IMR-90 (cell line): ENCODE measurements at places on chromosomes 4 and X. TPM values are rescaled to one million over a fixed set of nuclear protein-coding genes. Genes with fewer than 3 reads are reported as not detected.

DNA sequence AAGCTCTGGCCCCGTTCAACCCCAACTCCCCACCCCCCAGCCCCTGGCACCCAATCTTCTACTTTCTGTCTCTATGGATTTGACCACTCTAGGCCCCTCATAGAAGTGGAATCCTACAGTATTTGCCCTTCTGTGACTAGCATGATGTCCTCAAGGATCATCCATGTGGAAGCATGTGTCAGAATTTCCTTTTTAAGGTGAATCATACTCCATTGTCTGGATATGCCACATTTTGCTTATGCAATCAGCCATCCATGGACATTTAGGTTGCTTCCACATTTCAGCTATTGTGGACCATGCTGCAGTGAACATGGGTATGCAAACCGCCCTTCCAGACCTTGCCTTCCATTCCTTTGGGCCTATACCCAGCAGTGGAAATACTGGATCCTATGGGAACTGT is 15.5 kb downstream of the CCNQ start:
- H3K36me3 ChIP-seq: peaks cover 8% of the 10 kb centered on the region
- H3K4me1 ChIP-seq: no peaks in the 10 kb centered on the region
- H3K27me3 ChIP-seq: no peaks in the 10 kb centered on the region; the same call in 1 of the 2 replicates
- H3K27ac ChIP-seq: no peak overlapping the region
- no peak overlapping the region for H3K4me3 ChIP-seq
- no peak for DNase-seq

DNA sequence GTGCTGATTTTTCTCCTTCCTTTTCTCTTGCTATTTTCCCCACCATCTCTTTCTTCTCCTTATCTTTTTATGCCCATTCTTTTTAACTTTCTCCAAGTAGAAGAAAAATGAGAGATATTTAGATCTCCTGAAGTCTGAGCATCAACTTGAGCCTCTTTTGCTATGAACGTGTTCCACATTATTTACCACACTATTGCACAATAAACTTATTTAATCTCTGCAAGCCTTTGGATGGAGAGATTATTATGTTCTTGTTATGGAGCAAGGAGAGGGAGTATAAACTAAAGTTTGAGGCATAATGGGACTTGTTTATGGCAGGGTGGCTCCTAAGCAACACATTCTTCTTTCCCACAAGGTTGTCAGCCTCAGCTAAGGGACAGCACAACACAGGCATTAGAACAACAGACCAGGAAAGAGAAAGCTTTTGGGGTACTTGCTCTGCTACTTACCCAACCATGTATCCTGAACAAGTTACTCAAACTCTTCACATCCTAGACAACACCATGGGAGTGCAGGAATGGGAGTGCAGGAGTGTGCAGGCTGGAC is 365.5 kb upstream of the BOD1L1 start:
- H3K27me3 ChIP-seq: no peaks in the 10 kb centered on the region
- no peak overlapping the region for H3K4me3 ChIP-seq
- H3K4me1 ChIP-seq: peaks cover 15% of the 10 kb centered on the region
- no peak for DNase-seq
- no peaks in the 10 kb centered on the region for H3K36me3 ChIP-seq

- no peaks in the 10 kb centered on the region for H3K27me3 ChIP-seq
- no peaks in the 10 kb centered on the region for H3K36me3 ChIP-seq
- H3K4me3 ChIP-seq: no peak overlapping the region
- DNase-seq: peak; percentile 41
- no peak overlapping the region for H3K27ac ChIP-seq
- no peaks in the 10 kb centered on the region for H3K4me1 ChIP-seq
These were observed 332.3 kb downstream of the ADGRL3 start for GRCh38 chr4:61532336-61533000.

DNA sequence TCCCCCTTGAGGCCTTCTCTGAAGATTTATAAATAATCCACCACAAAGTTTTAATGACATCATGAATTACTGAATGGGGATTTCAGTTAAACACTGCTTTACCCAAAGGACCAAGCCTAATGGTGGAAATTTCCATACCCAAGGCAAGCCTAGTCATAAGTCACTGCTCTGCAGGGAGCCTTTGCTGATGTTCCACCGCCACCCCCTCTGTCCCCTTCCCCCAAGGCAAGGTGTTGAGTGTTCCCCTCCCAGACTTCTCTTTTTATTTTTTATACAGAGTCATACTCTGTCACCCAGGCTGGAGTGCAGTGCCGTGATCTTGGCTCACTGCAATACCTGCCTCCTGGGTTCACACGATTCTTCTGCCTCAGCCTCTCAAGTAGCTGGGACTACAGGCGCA is 76.4 kb upstream of the FUNDC1 start:
- no peak for DNase-seq
- no peak overlapping the region for H3K4me3 ChIP-seq
- H3K27ac ChIP-seq: no peak overlapping the region

GRCh38 chr4:180949424-180950213 is 1293.6 kb upstream of the TENM3 start:
- no peaks in the 10 kb centered on the region for H3K36me3 ChIP-seq
- no peak for DNase-seq
- no peaks in the 10 kb centered on the region for H3K4me1 ChIP-seq
- no peak overlapping the region for H3K27ac ChIP-seq
- no peak overlapping the region for H3K4me3 ChIP-seq

DNA sequence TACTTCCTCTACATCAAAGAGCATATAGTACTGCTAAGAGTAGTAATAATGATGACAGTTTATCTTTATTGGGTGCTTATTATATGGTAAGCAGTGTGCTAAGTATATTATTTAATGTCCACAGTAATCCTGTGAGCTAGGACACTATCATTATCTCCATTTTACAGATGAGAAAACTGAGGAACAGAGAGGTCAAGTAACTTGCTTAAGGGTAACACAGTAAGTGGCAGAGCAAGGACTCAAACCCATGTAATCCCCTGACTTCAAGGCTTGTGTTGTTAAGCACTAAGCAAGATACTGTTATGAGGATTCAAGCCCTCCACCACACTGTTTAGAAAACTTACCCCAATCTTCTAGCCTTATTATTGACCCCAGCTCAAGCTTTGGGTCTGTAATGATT is 202.4 kb downstream of the ENOX2 start:
- no peak overlapping the region for H3K4me3 ChIP-seq
- H3K36me3 ChIP-seq: no peaks in the 10 kb centered on the region
- H3K27ac ChIP-seq: no peak overlapping the region
- no peaks in the 10 kb centered on the region for H3K27me3 ChIP-seq

DNA sequence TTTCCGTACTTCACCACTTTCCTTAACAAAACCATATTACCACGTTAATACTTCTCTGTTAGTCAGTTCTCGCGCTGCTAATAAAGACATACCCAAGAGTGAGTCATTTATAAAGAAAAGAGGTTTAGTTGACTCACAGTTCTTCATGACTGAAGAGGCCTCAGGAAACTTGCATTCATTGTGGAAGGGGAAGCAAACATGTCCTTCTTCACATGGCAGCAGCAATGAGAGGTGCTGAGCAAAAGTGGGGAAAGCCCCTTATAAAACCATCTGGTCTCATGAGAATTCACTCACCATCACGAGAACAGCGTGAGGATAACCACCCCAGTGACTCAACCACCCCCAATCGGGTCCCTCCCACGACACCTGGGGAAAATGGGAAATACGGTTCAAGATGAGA is 289.8 kb upstream of the CLNK start:
- DNase-seq: no peak
- no peaks in the 10 kb centered on the region for H3K36me3 ChIP-seq
- no peaks in the 10 kb centered on the region for H3K4me1 ChIP-seq
- no peak overlapping the region for H3K27ac ChIP-seq
- no peak overlapping the region for H3K4me3 ChIP-seq

Gene TLR1
- total RNA-seq: 1.1 TPM in 2 replicates

Gene DUSP9
- total RNA-seq: under 0.01 TPM in 2 replicates

GRCh38 chr4:85302756-85303155 is 172.2 kb upstream of the ARHGAP24 start:
- no peaks in the 10 kb centered on the region for H3K36me3 ChIP-seq
- H3K4me1 ChIP-seq: no peaks in the 10 kb centered on the region
- DNase-seq: no peak
- no peak overlapping the region for H3K27ac ChIP-seq
- no peak overlapping the region for H3K4me3 ChIP-seq

DNA sequence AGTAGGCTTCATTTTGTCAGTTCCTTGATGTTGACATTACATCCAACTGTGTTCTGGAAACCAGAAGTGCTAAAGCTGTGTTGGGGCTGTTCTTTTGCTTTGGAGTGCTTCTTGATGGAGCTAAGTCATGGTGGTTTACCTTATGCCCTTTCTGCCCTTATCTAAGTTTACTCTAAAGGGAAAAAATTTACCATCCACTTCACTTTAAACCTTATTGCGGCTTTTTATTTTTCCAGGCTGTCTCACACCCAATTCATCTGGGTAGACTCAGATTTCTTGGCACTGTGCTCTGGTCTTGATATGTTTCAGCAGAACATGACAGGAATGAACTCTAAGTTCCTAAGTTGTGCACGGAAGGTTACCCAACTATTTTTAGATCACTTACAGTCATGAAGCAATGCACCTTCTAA is 104.7 kb upstream of the TTC29 start:
- H3K4me3 ChIP-seq: no peak overlapping the region
- no peaks in the 10 kb centered on the region; the same call in 1 of the 2 replicates for H3K4me1 ChIP-seq
- no peaks in the 10 kb centered on the region for H3K36me3 ChIP-seq
- peak; percentile 56 for DNase-seq

- no peak overlapping the region for H3K27ac ChIP-seq
- H3K27me3 ChIP-seq: no peaks in the 10 kb centered on the region
These were observed 6.1 kb downstream of the UBQLN2 start for GRCh38 chrX:56569378-56570057.

DNA sequence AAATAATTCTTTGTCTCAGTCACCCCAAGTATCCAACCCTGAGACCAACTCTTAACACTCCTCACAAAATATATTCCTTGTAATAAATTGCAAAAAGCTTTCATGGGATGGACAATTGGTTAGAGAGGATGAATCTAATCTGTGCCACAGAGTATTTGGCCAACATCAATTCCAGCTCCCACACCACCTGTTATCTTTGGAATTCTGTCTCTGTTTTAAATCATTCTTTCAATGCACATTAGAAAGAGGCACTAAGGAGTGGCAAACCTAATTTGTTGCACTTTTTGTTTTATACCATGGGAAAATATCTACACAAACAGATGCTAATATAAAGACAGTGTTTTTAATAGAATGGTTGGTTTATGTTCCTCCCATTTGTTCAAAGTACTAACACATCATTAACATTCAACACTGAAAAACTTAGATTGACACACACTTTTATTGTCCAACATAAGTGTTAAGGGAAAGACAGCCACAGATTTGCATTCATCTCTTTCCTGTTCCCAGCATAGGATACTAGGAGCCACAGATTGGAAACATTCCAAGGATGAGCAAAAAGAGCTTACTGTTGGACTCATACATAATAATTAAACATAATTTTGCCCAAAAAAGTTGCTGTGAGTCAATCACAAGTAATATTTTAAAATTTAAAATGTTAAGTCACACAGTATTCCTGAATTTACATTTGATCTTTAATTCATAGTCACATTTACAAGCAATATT is 116.4 kb downstream of the PPA2 start:
- H3K36me3 ChIP-seq: peaks cover 4% of the 10 kb centered on the region
- no peak overlapping the region for H3K4me3 ChIP-seq
- no peak for DNase-seq
- peaks cover 1% of the 10 kb centered on the region; the same call in 1 of the 2 replicates for H3K4me1 ChIP-seq
- H3K27ac ChIP-seq: no peak overlapping the region
- no peaks in the 10 kb centered on the region for H3K27me3 ChIP-seq

DNA sequence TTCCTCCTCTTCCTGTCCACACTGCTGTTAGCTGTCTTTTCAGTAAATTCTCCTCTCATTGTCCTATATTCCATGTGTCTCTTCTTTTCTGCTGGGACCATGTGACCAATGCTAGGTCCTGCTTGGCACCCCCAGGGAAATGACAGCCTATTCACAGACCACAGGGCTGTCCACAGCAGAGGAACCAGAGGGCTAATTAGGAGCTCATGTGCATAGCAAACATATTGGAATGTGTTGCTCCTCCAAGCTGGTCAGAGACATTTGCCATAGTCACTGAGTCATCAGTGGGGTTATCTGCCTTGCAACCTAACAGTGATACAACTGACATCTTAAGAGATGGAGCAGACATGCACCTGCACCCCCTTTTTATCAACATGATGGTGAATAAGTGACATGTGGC is 67.9 kb upstream of the PUDP start:
- H3K4me3 ChIP-seq: no peak overlapping the region
- peak; percentile 13 for DNase-seq
- no peaks in the 10 kb centered on the region; the same call in none of the 2 replicates for H3K27me3 ChIP-seq
- no peaks in the 10 kb centered on the region for H3K4me1 ChIP-seq
- no peak overlapping the region for H3K27ac ChIP-seq

DNA sequence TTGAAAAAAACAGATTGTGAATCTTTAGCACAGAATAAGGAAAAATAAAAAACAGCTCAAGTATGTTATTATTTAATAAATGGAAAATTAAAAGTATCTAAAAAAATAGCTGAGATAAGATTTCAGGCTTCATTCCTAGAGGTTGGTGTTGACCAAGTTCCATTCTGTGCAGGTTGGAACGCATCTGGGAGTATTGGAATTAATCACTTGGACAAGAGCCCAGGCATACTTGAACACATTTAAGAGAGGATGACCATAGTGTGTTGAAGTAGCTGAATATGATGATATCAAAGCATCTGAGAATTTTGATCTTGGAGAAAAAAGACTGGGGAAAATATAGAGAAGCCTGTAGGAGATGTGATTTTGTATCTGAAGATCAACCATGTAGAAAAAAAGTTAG is 54.6 kb upstream of the VCX start:
- no peak overlapping the region for H3K4me3 ChIP-seq
- H3K4me1 ChIP-seq: no peaks in the 10 kb centered on the region
- no peaks in the 10 kb centered on the region for H3K27me3 ChIP-seq
- no peak for DNase-seq
- no peak overlapping the region for H3K27ac ChIP-seq

GRCh38 chr4:128459547-128459946 is 171.9 kb upstream of the PGRMC2 start:
- no peak overlapping the region for H3K27ac ChIP-seq
- no peak overlapping the region for H3K4me3 ChIP-seq
- no peak for DNase-seq
- H3K36me3 ChIP-seq: no peaks in the 10 kb centered on the region
- peaks cover 12% of the 10 kb centered on the region for H3K4me1 ChIP-seq

Gene SULT1E1
- not detected in 2 replicates for total RNA-seq

- no peaks in the 10 kb centered on the region for H3K27me3 ChIP-seq
- DNase-seq: no peak
- H3K4me1 ChIP-seq: no peaks in the 10 kb centered on the region
- no peak overlapping the region for H3K27ac ChIP-seq
These were observed 667.7 kb upstream of the IGFBP7 start for GRCh38 chr4:57777876-57778275.

- no peaks in the 10 kb centered on the region for H3K4me1 ChIP-seq
- DNase-seq: no peak
- H3K4me3 ChIP-seq: peak overlapping the region; percentile 31; the same call in 1 of the 2 replicates
- H3K27ac ChIP-seq: no peak overlapping the region
- peaks cover 18% of the 10 kb centered on the region for H3K27me3 ChIP-seq
These were observed 497 bp downstream of the HPGD start for GRCh38 chr4:174521800-174522182.
